ENCODE measurements at places on chromosomes 1 and 21.

DNA sequence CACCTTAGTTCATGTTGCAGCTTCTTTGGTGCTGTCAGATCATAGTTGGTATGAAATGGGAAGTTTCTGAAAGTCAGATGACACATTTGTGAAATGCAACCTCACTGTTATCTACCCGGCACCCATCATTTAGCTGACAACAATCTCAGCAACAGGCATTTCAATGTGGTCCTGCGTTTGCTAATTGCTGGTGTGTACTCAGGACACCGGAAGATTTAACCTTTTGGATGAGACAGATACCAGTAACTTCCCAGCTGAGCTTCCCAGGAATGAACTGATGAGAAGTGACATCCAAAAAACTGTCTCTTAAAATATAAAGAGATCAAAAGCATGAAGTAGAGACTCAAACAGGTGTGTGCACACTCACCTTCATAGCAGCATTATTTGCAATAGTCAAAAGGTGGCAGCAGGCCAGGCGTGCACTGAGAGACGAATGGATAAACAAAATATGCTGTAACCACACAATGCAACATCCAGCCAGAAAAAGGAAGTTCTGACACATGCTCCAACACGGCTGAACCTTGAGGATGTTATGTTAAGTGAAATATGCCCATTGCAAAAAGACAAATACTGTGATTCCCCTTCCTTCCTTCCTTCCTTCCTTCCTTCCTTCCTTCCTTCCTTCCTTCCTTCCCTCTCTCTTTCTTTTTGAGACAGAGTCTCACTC is 7.9 kb upstream of the CLDN14 start:
- DNase-seq = no peak
- no peaks in the 10 kb centered on the region for H3K4me1 ChIP-seq
- no peaks in the 10 kb centered on the region for H3K36me3 ChIP-seq
- peaks cover 2% of the 10 kb centered on the region for H3K27me3 ChIP-seq

DNA sequence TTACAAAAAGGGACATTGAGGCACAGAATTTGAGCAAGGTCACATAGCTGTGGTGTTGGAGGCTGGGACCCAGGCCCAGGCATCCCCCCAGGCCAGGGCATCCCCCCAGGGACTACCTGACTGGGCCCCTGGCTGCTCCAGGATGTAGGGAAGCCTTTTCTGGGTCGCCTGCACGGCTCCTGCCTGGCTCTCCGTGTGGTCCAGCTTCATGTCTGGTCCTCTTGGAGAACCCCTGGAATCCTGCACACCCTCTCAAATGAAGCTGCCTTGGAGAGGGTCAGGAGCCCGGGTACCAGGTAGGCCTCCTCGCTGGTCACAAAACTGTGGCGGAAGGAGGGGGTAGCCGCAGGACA is 919 bp upstream of the CELSR2 start:
- no peaks in the 10 kb centered on the region for H3K36me3 ChIP-seq
- peaks cover 18% of the 10 kb centered on the region for H3K4me1 ChIP-seq
- no peak overlapping the region for H3K27ac ChIP-seq

- no peak overlapping the region for H3K4me3 ChIP-seq
- H3K36me3 ChIP-seq = no peaks in the 10 kb centered on the region
- no peak overlapping the region for H3K27ac ChIP-seq
Observed at GRCh38 chr1:48789903-48790302, 13.2 kb upstream of the BEND5 start.

GRCh38 chr1:85612704-85613361 is 32.3 kb downstream of the CCN1 start:
- H3K27me3 ChIP-seq = no peaks in the 10 kb centered on the region
- H3K4me1 ChIP-seq = no peaks in the 10 kb centered on the region
- no peaks in the 10 kb centered on the region for H3K36me3 ChIP-seq
- H3K4me3 ChIP-seq = no peak overlapping the region
- no peak for DNase-seq

DNA sequence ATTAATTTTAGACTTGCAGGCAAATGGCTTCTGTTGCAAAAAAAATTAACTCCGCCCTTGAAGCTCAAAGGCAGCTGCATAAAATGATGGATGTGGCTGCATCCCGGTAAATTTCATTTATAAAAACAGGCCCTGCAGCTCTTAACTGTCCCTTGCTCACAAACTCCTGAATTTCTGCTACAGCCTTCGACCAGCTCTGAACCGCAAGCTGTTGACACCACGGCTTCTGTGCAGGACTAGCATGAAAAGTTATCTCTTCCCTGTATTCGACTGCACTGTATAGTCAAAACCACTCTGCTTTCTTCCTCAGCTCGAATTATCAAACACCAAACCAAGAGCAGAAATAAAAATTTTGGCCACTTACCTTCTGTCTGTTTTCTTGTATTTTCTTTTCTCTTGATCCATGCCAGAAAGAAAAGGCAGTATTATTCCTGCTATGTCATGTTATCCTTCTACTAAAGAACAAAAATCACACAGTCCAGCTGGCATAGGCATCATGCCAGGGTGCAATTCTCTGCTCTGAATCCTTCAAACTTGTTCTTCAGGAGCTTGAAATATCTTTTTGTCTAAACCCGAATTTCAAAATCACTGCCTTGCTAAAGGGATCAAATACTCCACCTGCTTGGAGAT is 195.5 kb upstream of the NCAM2 start:
- no peaks in the 10 kb centered on the region for H3K36me3 ChIP-seq
- no peaks in the 10 kb centered on the region for H3K27me3 ChIP-seq
- H3K27ac ChIP-seq = no peak overlapping the region
- no peak for DNase-seq

DNA sequence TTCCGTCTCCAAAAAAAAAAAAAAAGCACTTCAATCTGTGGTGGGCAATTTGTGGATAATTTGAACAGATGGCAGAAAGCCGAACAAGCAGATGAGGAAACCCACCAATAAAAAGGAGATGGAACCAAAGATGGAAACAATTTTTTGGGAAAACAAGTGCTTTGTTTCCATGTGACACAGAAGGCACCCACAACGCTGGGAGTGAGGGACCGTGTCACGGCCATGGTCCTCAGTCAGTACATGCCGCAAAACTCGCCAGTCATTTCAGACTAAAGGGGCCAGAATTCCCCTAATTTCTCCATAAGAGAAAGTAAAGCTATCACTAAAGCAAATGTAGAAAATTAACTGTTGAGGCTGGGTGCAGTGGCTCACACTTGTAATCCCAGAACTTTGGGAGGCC is 5.0 kb downstream of the CCNL2 start:
- peaks cover 23% of the 10 kb centered on the region for H3K4me1 ChIP-seq
- H3K36me3 ChIP-seq = peaks cover 85% of the 10 kb centered on the region
- DNase-seq = no peak
- no peak overlapping the region for H3K27ac ChIP-seq

- DNase-seq = no peak
- no peak overlapping the region for H3K27ac ChIP-seq
- no peaks in the 10 kb centered on the region for H3K36me3 ChIP-seq
- H3K4me1 ChIP-seq = peaks cover 4% of the 10 kb centered on the region
Observed at GRCh38 chr1:5399771-5400170, 592.5 kb downstream of the NPHP4 start.

- peak; percentile 43 for DNase-seq
- no peaks in the 10 kb centered on the region for H3K36me3 ChIP-seq
- H3K4me3 ChIP-seq = peak overlapping the region; percentile 74
- H3K27me3 ChIP-seq = no peaks in the 10 kb centered on the region
- H3K4me1 ChIP-seq = peaks cover 19% of the 10 kb centered on the region
- H3K27ac ChIP-seq = peak overlapping the region; percentile 59
Observed at GRCh38 chr1:89821322-89822108, 683 bp downstream of the LRRC8D start.

GRCh38 chr1:168085401-168085872 is 51.3 kb downstream of the GPR161 start:
- no peaks in the 10 kb centered on the region for H3K36me3 ChIP-seq
- peaks cover 5% of the 10 kb centered on the region for H3K4me1 ChIP-seq
- H3K27ac ChIP-seq = no peak overlapping the region
- no peak overlapping the region for H3K4me3 ChIP-seq

- no peaks in the 10 kb centered on the region for H3K36me3 ChIP-seq
- no peak overlapping the region for H3K27ac ChIP-seq
- no peak overlapping the region for H3K4me3 ChIP-seq
- no peaks in the 10 kb centered on the region for H3K4me1 ChIP-seq
- no peaks in the 10 kb centered on the region for H3K27me3 ChIP-seq
- no peak for DNase-seq
Observed at GRCh38 chr1:199495432-199495831, 532.1 kb upstream of the NR5A2 start.

DNA sequence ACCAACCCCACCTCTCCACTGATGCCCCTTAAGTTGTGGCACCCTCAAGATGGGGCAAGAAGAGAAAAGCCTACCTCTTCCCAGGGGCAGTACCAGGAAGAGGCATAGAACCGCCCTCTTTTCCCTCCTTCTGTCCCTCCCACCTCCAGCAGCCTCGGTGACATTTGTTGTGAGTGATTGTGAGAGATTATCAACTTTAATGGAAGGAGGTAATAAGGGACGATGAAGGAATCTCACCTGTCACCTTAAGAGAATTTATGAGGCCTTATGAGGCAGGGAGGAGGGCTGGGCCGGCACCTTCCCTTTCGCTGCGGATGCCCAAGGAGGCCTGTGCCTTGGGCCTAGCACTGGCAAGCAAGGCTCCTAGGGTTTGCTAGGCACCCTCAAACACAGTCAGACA is 1.4 kb upstream of the ADGRB2 start:
- DNase-seq = no peak
- no peaks in the 10 kb centered on the region for H3K36me3 ChIP-seq
- H3K27me3 ChIP-seq = peaks cover 11% of the 10 kb centered on the region
- H3K27ac ChIP-seq = no peak overlapping the region

DNA sequence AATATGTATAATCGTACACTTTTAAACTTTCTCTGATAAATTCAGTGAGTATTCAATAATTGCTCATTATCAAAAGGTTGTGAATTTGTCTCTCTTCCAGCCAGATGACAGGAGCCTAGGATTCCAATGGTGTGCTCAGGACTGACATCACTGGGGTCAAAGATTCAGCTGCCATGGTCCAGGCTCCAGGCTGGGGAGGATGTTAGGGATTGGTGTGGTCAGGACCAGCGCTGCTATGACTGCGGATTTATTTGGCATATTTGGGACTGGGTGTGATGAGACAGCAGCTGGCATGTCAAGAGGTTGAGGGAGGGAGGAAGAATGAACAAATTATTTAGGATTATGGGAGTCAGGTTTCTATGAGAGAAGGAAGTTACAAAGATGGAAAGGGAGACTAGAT is 48.2 kb upstream of the ABCA4 start:
- no peaks in the 10 kb centered on the region for H3K27me3 ChIP-seq
- H3K27ac ChIP-seq = no peak overlapping the region
- no peak overlapping the region for H3K4me3 ChIP-seq

DNA sequence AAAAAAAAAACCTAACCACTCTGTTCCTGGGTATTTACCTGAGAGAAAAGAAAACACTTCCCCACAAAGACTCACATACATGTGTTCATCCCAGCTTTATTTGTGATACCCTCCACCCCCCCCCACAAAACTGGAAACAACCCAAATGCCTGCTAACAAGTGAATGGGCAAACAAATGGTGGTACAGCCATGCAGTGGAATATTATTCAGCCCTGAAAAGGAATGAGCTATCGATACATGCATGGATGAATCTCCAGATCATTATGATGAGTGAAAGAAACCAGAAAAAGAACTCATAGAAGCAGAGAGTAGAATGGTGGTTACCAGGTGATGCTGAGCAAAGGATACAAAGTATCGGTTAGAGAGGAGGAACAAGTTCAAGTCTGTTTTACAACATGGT is 38.0 kb upstream of the UTS2 start:
- H3K4me3 ChIP-seq = no peak overlapping the region
- no peaks in the 10 kb centered on the region for H3K27me3 ChIP-seq
- H3K4me1 ChIP-seq = peaks cover 2% of the 10 kb centered on the region
- no peaks in the 10 kb centered on the region for H3K36me3 ChIP-seq
- no peak for DNase-seq

DNA sequence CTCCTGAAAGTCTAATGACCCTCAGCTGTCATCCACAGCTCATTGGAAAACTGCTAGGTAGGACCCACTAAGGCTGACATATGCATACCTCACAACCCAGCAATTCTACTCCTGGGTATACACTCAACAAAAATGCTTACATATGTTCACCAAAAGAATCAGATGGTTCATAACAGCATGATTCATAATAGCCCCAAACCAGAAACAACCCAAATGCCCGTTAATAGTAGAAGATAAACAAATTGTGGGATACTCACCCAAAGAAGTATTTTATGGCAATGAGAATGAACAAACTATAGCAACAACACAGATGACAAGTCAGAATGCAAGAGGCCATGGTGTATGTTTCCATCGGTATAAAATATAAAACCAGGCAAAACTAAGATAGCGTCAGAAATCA is 124.6 kb downstream of the HLCS start:
- no peak overlapping the region for H3K27ac ChIP-seq
- no peak for DNase-seq
- H3K27me3 ChIP-seq = no peaks in the 10 kb centered on the region
- H3K4me1 ChIP-seq = no peaks in the 10 kb centered on the region
- no peaks in the 10 kb centered on the region for H3K36me3 ChIP-seq
- H3K4me3 ChIP-seq = no peak overlapping the region

GRCh38 chr21:31880816-31881215 is 8.0 kb downstream of the HUNK start:
- H3K4me3 ChIP-seq = no peak overlapping the region
- H3K36me3 ChIP-seq = no peaks in the 10 kb centered on the region
- no peaks in the 10 kb centered on the region for H3K4me1 ChIP-seq
- no peak overlapping the region for H3K27ac ChIP-seq
- H3K27me3 ChIP-seq = peaks cover 4% of the 10 kb centered on the region

GRCh38 chr1:214124281-214124805 is 136.6 kb downstream of the PROX1 start:
- H3K27ac ChIP-seq = no peak overlapping the region
- H3K36me3 ChIP-seq = no peaks in the 10 kb centered on the region
- H3K4me3 ChIP-seq = no peak overlapping the region
- no peak for DNase-seq

- H3K27ac ChIP-seq = no peak overlapping the region
- H3K4me1 ChIP-seq = no peaks in the 10 kb centered on the region
- no peaks in the 10 kb centered on the region for H3K36me3 ChIP-seq
- H3K4me3 ChIP-seq = no peak overlapping the region
Observed at GRCh38 chr1:204307334-204307883, 52.3 kb downstream of the PLEKHA6 start.

- no peaks in the 10 kb centered on the region for H3K36me3 ChIP-seq
- H3K4me3 ChIP-seq = no peak overlapping the region
- no peak for DNase-seq
- H3K4me1 ChIP-seq = no peaks in the 10 kb centered on the region
- no peak overlapping the region for H3K27ac ChIP-seq
Observed at GRCh38 chr1:177287994-177288393, 117.2 kb downstream of the BRINP2 start.

DNA sequence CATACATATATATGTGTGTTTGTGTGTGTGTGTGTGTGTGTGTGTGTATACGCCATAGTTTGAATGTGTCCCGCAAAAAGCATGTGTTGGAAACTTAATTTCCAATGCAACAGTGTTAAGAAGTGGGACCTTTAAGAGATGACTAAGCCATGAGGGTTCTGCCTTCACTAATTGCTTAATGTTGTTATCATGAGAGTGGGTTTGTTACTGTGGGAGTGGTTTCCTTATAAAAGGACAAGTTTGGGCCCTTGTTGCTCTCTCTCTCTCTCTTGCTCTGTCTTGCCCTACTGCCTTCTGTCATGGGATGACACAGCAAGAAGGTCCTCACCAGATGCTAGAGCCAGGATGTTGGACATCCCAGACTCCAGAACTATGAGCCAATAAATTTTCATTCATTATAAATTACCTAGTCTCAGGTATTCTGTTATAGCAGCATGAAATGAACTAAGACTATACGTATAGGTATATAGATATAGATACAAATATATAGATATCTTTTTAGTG is 103.8 kb upstream of the ZC3H11B start:
- no peaks in the 10 kb centered on the region for H3K36me3 ChIP-seq
- no peak for DNase-seq
- H3K4me3 ChIP-seq = no peak overlapping the region
- H3K27ac ChIP-seq = no peak overlapping the region
- H3K27me3 ChIP-seq = no peaks in the 10 kb centered on the region

GRCh38 chr1:22284906-22285548 is 142.1 kb upstream of the WNT4 start:
- no peak overlapping the region for H3K4me3 ChIP-seq
- no peak for DNase-seq
- no peaks in the 10 kb centered on the region for H3K36me3 ChIP-seq
- peaks cover 10% of the 10 kb centered on the region for H3K27me3 ChIP-seq

Data from CD4-positive, alpha-beta T cell (primary cell).